MM.1S (cell line): ENCODE measurements at places on chromosomes 7 and 10.

- DNase-seq = no peak
Observed at GRCh38 chr7:159112136-159113011, 32.3 kb downstream of the VIPR2 start.

DNA sequence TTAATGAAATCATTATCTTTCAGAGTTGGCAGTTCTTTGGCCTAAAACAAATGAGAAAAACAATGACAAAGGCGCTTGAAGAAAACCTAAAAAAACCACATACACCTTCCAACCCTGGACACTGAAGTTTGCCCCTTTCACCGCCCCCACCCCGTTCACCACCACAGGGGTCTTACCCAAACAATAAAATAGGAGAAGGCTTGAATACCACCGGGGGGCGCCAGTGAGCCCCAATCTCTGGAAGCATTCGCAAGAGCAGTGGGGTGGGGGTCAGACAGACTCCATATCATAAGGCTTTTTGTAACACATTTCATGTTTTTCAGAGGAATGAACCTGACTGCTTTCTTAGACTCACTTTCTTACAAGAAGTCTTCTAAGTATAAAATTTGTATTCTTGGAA, 163.6 kb downstream of the PIP4K2A start:
- peak; percentile 10 for DNase-seq

DNA sequence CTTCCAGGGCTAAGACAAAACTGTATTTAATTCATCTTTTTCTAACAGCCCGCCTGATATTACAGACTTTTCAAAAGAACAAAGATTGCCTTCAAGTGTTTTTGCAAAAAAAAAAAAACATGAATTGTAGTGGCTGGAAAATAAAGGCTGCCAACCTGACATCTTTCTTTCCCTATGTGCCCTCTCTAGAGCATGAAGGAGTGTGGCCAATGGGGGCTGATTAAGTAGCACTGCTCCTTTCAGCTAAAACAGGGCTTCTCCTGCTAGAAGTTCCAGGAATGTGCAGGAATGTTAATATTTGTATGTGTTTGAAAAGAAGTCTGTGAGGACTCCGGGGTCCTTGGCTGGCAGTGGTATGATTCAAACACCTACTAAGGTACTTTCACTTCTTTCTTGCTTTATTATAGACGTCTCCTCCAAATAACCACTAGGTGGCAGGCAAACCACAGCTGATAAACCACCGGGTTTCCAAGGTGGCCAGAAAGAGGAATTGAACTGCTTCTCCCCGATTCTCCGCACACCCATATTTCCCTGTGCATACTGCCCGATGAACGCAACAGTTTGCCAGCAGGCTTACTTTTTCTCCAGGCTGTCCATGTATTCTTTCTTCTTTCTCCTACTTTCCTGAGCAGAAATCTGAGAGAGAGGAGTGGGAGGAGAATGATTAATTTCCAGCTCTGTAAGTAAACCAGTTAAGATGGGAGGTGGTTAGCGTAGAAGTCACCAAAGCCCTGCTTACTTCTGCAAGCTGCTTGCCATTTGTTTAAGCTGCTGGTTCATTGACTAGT, 56.8 kb upstream of the DGKI start:
- peak; percentile 81 for DNase-seq

DNA sequence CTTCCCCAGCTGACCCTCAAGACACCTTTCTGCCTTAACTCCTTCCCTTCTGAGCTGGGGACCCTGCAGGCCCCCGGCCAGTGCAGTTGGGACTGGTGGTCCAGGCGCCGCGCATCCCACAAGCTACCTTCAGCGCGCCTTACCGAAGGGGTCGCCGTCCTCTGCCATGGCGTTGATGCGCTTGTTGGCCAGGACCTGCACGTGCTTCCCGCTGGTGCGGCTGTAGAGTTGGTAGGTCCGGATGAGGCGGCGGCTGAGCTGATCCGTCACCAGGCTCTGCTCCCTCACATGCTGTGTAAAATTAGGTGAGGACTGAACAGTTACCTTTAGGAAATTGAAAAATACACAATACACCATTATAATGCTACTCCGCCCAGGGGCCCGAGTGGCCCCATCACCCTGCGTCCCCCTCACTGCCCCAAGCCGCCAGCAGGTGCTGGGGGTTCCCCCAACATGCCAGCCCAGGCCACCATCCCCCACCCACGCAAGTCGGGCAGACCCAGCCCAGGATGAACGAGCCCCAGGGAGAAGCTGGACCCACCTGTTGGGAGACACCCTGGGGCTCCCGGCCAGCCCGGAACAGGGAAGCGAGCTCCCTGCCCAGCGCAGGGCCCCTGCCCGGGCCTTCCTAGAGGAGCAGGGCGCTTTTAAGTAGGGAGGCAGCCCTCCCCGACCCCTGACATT, 1.2 kb downstream of the FGF8 start:
- DNase-seq = no peak

GRCh38 chr10:22621726-22622125, 92.7 kb downstream of the PIP4K2A start:
- DNase-seq = no peak

DNA sequence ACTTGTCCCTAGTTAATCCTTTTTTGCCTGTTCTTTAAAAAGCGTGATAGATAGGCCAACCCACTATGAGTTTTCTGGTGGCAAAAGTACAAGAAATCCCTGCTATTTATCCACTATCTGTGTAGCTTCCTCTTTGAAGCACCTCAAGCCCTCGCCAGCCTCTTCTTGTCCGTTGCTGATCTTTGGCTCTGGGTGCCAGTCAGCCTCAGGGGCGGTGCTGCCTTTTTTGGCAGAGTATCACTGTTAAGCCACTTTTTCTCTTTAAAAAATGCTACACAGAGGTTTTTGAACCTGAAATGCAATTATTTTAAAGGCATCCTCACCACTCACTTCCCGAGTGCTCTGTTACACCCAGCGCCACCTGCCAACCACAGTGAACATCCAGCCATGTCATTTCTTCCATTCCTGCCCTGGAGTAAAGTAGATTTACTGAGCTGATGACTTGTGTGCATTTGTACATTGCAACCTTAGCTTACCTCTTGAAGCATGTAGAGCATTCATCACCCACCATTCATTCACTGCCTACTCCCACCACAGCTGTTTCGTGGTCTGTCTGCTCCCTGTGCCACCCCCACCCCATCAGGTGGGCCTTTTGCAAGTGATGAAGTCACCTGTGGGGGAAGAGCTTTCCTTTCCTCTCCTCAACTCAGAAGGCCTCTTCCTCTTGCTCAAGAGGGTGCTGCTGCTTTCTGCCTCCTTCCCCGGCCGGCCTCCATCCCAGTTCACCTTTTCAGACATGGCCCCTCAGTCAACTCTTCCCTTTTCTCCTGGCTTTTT, 414.2 kb upstream of the GALNT17 start:
- DNase-seq = no peak

GRCh38 chr10:76282061-76283025, 850.9 kb downstream of the LRMDA start:
- DNase-seq = no peak
